Activated CD8-positive, alpha-beta memory T cell treated with anti-CD3 and anti-CD28 coated beads, Interleukin-2, amount 10 ng/mL, durations not matched to agents 7 days and 5 days (primary cell): ENCODE measurements at places on chromosomes 7 and 10.

- H3K36me3 ChIP-seq = no peaks in the 10 kb centered on the region
- H3K27ac ChIP-seq = no peak overlapping the region
- no peak overlapping the region for H3K4me3 ChIP-seq
- H3K27me3 ChIP-seq = peaks cover 2% of the 10 kb centered on the region
- no peak for DNase-seq
Observed at GRCh38 chr10:78981970-78982281, 86.8 kb upstream of the ZMIZ1 start.

GRCh38 chr10:3476186-3476585, 303.6 kb upstream of the PITRM1 start:
- no peak for DNase-seq
- peaks cover 14% of the 10 kb centered on the region for H3K27me3 ChIP-seq
- no peak overlapping the region for H3K4me3 ChIP-seq
- H3K4me1 ChIP-seq = peaks cover 19% of the 10 kb centered on the region
- H3K36me3 ChIP-seq = peaks cover 1% of the 10 kb centered on the region
- no peak overlapping the region for H3K27ac ChIP-seq

DNA sequence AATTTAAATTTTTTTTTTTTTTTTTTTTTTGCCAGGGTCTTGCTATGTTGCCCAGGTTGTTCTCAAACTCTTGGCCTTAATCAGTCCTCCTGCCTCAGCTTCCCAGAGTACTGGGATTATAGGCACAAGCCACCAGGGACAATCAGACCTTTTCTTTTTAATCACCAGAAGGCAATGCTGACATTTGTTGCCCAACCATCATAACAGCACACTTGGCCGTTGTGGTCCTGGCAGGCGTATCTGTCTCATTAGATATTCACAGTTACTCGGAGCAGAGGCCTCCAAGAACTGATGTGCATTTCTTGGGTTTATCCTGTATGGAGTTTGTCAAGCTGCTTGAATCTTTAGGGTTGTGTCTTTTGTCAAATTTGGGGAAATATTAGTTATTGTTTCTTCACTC, 100.0 kb downstream of the SORCS3 start:
- H3K4me1 ChIP-seq = no peaks in the 10 kb centered on the region
- no peaks in the 10 kb centered on the region for H3K27me3 ChIP-seq
- H3K4me3 ChIP-seq = no peak overlapping the region
- no peak for DNase-seq
- H3K36me3 ChIP-seq = no peaks in the 10 kb centered on the region

DNA sequence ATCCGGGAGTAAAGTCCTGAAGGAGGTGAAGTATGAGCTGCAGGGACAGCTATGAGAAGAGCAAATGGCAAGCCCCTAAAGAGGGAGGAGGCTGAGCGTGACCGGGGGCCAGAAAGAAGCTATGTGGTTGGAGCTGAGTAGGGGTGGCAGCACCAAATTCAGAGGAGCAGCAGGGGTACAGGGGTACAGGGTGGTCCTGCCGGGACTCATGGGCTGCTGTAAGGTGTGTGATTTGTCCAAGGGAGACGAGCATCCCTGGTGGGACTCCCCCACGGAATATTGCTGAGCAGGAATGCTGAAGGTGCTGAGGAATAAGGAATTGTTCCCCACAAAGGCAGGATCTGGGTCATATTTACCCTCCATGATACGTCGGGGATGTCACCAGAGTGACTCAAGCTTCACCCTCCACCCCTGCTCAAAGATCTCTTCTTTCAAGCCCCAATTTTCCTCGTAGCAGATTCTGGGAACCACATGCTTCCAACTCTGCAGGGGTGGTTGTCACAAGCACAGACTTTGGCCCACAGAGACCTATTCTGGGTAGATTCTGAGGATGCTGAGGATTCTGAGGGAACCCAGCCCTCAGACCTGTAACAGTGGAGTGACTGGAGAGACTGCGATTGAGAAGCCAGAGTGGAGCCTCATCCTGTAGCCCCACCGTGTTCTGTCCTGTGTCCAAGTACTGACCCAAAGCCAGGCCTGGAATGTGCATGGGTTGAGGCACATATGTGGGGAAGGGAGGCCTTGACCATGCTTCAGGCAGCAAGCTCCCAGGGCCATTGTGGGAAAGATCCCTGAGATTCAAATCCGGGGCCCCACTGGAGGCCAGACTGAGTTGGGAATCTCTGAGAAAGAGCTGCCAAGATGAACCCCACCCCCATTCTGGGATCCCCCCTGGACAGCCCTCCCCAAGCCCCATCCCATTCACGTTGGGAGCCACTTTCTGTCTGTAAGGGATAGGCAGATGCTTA, 4.2 kb downstream of the SFTPD start:
- H3K4me1 ChIP-seq = no peaks in the 10 kb centered on the region
- DNase-seq = no peak
- H3K4me3 ChIP-seq = no peak overlapping the region
- H3K36me3 ChIP-seq = no peaks in the 10 kb centered on the region
- peaks cover 22% of the 10 kb centered on the region for H3K27me3 ChIP-seq

DNA sequence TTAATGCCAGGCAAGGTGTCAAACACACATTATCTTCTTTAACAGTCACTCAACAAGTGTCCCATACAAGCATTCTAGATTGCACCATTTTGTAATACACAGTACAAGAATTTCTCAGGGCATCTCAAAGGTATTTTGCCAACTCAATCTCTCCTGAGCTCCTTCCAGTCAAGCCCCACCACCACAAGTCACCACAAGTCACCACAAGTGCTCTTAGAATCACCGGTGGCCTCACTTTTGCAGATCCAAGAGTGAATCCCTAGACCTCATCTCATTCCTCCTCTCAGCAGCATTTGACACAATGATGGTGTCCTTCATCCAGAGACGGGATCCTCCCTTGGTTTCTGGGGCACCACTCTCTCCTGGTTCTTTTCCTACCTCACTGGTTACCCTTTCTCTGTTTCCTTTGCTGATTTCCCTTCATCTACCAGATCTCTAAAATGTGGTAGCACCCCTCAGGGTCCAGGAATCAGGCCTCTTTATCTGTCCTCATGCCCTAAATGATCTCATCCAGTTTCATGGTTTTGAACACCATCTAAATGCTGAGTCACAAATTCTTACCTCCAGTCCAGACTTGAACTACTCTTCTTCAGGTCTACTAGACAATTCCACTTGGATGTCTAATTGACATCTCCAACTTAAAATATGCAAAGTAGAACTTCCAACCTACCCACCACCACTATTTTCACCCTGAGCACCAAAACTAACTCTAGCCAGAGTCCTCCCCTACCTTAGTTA, 26.9 kb downstream of the VPS41 start:
- H3K4me1 ChIP-seq = peaks cover 20% of the 10 kb centered on the region
- DNase-seq = no peak
- H3K27ac ChIP-seq = no peak overlapping the region
- no peaks in the 10 kb centered on the region for H3K27me3 ChIP-seq
- H3K36me3 ChIP-seq = peaks cover 44% of the 10 kb centered on the region

GRCh38 chr7:82594665-82595064, 151.1 kb upstream of the CACNA2D1 start:
- DNase-seq = no peak
- no peak overlapping the region for H3K27ac ChIP-seq
- H3K27me3 ChIP-seq = peaks cover 2% of the 10 kb centered on the region
- no peaks in the 10 kb centered on the region for H3K4me1 ChIP-seq
- no peak overlapping the region for H3K4me3 ChIP-seq

- H3K4me1 ChIP-seq = no peaks in the 10 kb centered on the region
- H3K4me3 ChIP-seq = no peak overlapping the region
- no peak for DNase-seq
- H3K27me3 ChIP-seq = no peaks in the 10 kb centered on the region
Observed at GRCh38 chr10:58063861-58064480, 203.7 kb downstream of the IPMK start.

DNA sequence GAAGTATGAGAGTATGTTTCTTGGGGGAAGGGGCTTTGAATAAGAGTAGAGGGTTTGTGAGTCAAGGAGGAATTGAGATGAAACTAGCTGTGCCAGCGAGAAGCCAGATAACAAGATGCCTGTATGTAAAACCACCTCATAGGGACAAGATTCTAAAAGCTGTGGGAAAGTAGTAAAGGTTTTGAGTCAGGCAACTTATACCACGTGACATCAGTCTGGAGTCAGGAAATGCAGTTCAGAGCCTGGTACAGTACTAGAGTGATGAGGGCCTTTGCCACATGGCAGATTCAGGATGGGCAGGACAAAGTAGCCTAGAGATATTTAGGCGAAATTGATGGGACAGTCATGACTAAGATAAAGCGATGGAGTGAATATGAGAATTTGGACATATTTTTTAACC, 140.2 kb upstream of the PLXDC2 start:
- H3K4me1 ChIP-seq = no peaks in the 10 kb centered on the region
- H3K27me3 ChIP-seq = no peaks in the 10 kb centered on the region
- H3K4me3 ChIP-seq = no peak overlapping the region
- H3K36me3 ChIP-seq = no peaks in the 10 kb centered on the region
- DNase-seq = no peak
